ENCODE measurements at places on chromosomes 1 and 21. TPM values are rescaled to one million over a fixed set of nuclear protein-coding genes. Genes with fewer than 3 reads are reported as not detected.

The SHE gene
- total RNA-seq = 0.46 TPM

The TMEM234 gene
- 35.5 TPM for total RNA-seq

The VAV3 gene
- 2.3 TPM for total RNA-seq

- no peak for DNase-seq
Observed at GRCh38 chr21:16425376-16425775, 695.6 kb downstream of the USP25 start.

- no peak for DNase-seq
Observed at GRCh38 chr1:92817137-92817697, 14.6 kb upstream of the RPL5 start.

DNA sequence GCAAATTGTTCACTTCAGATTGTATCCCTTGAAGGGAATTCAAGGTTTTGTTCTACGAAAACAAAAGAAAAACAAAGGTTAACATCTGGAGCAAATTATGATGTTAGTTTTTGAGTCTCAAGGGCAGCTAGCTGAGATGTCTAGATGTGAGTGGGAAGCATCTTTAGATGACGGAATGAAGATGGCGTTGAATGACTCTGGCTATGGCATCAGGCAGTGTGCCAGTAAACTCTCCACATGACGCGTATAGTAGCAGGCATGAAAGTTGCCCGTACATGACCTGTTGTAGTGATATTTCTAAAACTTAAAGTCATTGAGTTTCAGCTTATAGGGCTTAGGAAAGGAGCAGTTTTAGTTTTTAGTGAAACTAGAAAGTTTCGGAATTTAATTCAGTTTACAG, 12.3 kb upstream of the SDC3 start:
- DNase-seq = no peak

- DNase-seq = no peak
Observed at GRCh38 chr1:28028873-28029654, 59.3 kb downstream of the EYA3 start.

- no peak for DNase-seq
Observed at GRCh38 chr1:30810416-30811080, 53.0 kb upstream of the LAPTM5 start.

GRCh38 chr1:201890806-201891450, 2.2 kb downstream of the SHISA4 start:
- DNase-seq = no peak

DNA sequence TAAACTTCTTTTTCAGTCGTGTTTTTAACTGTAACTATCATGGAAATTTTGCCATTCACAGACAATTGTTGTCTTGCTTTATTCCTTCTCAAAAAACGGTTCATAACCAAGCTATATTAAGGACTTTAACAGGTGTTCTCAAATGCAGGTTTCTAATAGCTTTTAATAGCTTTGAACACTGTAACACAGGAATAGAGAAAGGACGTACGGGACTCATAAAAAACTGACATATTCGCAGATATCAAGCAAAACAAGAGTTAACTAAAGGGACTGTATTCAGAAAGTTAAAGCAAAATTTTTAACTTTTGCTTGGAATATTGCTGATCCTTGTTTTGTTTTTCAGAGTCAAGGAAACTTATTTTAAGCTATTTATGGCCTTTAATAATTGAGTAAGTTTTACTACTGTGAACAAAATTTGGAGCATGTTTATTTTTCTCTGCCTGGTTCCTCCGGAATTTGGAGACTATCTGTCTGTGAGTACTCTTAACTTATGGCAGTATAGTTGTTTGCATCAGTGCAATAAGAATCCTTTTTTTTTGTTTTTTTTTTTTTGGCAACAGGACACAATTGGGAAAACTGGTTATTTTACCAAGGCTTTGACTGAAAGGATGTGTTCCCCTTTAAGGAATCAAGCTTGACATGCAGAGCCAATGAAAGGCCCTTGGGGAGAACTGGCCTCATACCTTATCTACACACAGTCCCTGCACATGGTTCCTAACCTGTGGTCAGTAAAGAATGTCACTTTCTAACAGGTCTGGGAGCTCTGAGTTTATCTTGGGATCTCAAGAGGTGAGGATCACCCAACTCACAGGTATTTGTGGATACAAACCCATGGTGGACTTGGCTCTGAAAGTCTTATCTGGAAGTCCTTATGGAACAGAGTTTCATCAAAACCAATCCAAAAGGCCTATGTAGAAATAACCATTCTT, 5.8 kb upstream of the CD46 start:
- DNase-seq = peak; percentile 53

DNA sequence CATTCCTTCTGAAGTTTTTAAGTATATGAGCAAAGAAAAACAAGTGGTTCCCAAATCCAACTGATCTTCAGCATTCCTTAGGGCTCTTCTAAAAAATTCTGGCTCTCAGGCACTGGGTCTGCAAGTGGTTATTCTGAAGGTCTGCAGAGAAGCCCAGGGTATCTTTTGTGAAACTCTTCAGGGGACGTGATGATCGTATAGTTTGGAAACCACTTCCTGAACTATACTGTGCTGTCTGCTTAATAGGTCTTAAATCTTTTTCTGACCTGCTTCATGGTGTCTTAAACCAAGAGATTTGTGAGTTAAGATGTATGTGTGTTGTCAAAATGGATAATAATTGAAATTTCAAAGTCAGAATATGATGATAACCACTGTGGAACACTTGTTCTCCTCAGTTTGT, 115.5 kb downstream of the LHX9 start:
- no peak for DNase-seq

GRCh38 chr1:101165532-101165931, 71.3 kb upstream of the S1PR1 start:
- DNase-seq = no peak

DNA sequence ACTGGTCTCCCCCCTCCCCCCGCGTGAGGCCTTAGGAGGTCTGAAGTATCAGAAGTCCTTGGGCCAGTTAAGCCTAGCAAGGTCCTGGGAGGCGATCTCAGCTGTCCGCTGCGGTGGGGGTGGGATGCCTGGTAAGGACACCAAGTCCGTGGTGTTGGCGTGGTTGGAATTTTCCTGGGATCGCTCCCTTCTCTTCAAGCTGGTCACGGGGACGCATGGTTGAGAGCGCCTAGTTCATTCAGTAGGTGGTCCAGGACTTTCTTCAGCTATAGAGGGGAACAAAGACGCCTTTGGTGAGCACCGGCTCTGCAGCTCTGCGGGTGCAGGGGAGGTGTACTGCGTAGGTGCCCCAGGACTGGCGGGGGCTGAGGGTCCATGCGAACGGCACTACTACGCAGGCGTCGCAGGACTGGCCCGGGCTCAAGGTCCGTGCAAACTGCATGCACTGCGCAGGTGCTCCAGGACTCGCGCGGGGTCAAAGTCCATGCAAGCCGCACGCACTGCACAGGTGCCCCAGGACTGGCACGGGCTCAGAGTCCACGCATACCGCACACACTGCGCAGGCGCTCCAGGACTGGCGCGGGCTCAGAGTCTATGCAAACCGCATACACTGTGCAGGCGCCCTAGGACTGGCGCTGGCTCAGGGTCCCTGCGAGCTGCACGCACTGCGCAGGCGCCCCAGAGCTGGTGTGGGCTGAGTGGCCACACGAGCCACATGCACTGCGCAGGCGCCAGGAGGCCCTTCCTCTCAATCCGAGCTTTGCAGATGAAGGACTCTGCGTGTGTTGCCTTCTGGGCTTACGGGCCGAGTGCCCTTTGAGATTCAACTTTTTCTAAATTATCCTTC, 36.6 kb upstream of the HMGN1 start:
- no peak for DNase-seq

Data from endodermal cell (in vitro differentiated cells).